ENCODE measurements at places on chromosomes 11 and 22. TPM values are rescaled to one million over a fixed set of nuclear protein-coding genes. Genes with fewer than 3 reads are reported as not detected.

DNA sequence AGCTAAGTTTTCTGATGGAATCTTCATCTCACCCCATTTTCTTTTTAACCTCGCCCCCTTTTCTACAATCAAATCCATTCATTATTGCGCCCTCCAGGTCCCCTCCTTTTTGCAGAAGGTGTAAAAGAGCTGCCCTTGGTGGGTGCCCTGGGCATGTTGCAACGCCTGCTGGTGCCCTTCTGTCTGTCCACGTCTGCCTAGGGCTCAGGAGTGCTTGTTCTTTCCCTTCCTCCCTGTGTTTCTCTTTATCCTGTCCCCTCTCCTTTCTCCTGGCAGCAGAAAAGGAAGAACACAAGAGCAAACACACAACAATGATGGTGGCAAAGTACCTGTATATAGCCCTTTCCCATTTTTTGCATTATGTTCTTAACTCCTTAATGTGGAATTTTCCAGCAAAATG, 6.2 kb upstream of the TLCD5 start:
- DNase-seq: no peak
- no peak overlapping the region for H3K4me3 ChIP-seq
- no peaks in the 10 kb centered on the region for H3K4me1 ChIP-seq
- no peak overlapping the region for H3K27ac ChIP-seq
- H3K27me3 ChIP-seq: peaks cover 42% of the 10 kb centered on the region

DNA sequence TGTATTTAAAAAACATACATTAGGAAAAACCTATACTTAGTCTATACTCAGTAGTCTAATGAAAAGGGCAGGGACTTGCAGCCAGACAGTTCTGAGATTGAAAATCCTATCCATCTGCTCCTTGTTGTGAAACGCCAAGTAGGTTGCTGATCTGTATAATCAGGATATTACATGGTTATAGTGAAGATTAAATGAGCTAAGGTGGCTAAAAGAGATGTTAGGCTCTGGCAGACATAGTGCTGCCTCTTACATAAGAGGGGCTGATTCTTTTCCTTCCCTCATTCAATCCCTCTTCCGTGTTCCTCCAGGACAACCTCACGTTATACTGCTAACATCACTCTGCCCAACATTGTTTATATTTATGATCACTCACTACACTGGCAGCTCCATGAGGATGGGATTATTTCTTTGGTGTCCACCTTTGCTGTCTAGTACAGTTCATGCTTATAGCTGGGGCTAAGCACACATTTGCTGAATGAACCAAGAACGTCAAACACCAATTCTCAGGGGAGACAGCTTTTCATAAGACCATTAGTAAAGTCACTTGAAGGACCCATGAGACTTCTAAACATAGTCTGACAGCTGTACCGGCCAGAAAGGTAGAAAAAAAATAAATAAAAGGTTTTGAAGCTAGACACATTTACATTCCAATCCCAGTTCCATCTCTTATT, 46.3 kb downstream of the GAB2 start:
- H3K27ac ChIP-seq: no peak overlapping the region
- H3K4me3 ChIP-seq: no peak overlapping the region
- H3K4me1 ChIP-seq: peaks cover 23% of the 10 kb centered on the region
- H3K27me3 ChIP-seq: no peaks in the 10 kb centered on the region
- no peak for DNase-seq
- H3K36me3 ChIP-seq: peaks cover 11% of the 10 kb centered on the region

The SPI1 gene
- total RNA-seq: not detected

The ASCL3 gene
- not detected for total RNA-seq

Data from activated T-helper 1 cell treated with anti-CD3 and anti-CD28 coated beads, Interleukin-12 subunit alpha, Interleukin-12 subunit beta, Interleukin-2, Interleukin-4 antibody, amounts not matched to agents 30 ng/mL and 10 ng/mL and 1 ng/mL, durations not matched to agents 14 hours and 24 hours and 36 hours (primary cell).